ENCODE measurements at places on chromosomes 12 and 14.
A peak's percentile ranks its signal among the peaks of the same experiment; 100 is the strongest.

DNA sequence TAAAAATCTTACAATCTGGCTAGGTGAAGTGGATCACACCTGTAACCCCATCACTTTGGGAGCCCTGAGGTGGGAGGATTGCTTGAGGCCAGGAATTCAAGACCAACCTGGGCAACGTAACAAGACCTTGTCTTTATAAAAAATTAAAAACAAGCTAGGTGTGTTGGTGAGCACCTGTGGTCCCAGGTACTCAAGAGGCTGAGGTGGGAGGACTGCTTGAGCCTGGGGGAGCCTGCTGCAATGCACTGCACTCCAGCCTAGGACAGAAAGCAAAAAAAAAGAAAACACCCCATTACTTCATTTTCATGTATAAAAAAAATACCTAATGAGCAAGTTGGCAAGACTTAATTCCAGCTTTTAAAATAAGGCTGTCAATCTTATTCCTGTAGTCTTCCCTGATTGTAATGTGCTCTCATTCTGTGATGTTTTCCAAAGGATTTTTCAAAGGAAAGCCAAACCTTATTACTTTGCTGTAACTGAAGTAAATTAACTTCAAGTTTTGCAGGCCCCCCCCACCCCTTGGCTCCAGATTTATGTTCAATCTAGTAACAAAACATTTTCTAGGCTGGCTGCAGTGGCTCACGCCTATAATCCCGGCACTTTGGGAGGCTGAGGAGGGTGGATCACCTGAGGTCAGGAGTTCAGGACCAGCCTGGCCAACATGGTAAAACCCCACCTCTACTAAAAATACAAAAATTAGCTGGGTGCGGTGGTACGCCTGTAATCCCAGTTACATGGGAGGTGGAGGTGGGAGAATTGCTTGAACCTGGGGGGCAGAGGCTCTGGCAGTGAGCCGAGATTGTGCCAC is 3.3 kb upstream of the ZCCHC8 start:
- DNase-seq: no peak

DNA sequence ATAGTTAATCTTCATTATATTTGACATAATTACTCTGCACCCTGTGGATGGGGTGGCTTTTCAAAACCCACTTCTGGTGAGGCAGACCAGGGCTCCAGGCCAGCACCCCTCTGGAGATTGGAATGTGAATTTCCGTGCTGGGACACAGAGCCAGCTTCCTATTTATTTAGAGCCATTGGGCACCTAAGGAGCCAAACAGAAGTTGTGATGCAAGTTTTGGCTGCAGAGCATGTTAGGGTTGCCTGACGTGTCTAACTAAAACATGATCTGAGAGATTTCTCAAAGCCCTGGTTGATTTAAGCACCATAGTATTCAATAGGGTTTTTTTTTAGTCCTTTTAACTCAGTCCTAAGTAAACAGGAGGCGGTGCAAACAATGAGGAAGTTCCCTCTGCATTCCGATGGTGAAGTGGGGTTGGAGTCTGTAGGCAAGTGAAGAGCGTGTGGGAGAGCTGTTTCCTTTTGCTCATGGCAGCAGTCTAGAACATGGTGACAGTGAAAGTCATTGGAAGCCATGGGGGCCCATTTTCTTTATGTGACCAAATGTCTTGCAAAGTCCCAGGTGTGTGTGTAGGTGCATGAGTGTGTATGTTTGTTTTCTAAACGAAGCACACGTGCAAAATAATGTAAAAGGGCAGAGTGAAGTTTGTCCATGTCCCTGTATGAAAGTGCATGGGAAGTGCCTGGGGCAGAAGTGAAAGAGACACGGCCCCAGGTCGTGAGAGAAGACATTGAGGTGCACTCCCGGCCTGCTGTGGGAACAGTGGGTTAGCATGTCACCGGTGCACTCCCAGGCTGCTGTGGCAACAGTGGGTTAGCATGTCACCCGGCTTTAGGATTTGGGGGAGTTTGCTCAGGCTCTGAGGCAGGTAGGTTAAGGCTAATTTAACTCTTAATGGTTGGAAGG is 117.7 kb downstream of the PRKCH start:
- no peak for DNase-seq

GRCh38 chr12:110670161-110670701 is 18.7 kb downstream of the HVCN1 start:
- DNase-seq: no peak

DNA sequence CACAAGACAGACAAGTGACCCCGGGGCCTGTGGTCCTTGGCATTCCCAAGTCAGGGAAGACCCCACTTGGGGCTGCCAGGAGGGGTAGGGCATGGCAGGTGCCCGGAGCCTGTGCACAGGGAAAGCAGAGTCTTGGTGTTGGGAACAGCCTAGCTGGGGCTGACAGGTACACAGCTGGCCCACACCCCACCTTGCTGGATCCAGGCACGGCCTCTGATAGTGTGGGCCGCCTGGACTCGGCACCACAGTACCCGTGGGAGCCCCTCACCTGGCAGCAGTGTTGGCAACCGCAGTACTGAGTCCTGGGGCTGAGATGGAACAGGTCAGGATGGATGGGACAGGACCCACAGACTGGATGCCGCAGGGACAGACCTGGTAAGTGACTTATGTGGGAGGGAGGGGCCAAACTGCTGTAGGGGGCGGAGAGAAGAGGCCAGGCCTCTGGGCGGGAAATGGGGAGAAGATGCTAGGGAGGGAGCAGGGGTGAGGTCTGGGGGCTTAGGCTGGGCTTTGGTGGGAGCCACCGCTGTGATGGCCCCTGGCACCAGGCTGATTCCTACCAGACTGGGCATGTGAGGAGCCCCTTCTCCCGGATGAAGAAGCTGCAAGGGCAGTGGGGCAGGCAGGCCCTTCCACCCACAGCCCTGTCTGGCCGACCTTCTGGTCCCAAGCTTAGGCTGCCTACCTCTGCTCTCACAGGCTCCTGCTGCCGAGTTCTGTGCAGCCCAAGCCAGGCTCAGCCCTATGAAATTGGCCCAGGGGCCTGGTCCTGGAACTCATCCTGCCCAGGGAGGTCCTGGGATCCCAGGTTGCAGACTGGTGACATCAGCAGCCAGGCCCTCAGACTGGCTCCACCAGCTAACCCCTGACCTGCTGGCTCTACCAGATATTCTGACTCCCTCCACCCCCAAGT is at the start of gene TGM1:
Gene TGM1, minus strand, starts transcription at position 357 of the 913 bp plus-strand sequence. CDS start 825 bp downstream, outside the sequence.
- DNase-seq: no peak

- DNase-seq: no peak
These were observed 279.3 kb downstream of the DUSP6 start for GRCh38 chr12:89073027-89073398.

DNA sequence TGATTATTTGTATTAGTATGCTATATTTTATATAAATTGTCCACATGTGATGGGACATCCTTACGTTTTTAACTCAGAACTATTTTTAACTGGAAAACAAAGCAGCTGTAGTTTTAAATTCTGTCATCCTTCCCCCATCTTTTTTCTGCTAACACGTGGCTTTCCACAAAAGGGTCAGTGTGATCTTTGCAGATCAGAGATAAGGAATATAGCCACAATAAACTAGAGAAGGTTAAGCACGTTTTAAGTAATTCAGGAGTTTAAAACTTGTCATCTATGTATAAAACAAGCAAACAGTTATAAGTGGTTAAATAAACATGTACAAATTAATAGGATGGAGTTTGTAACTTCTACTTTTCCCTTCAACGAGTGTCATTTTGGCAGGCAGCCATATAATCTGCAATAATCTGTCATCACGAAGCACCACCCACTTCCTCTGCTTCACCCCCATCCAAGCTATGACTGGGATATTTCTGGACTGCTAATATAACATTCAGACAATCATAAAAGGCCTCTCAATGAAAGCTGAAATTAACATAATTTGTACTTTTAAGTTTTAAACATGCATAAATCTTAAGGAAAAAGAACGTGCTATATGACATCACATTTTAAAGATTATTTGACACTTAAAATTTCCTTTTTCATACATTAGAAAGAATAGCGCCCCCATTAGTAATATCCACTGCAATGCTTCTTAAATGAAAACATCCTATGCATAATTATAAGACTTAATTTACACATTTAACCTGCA is 15.3 kb downstream of the TAOK3 start:
- peak; percentile 19 for DNase-seq

- DNase-seq: no peak
These were observed 7.4 kb downstream of the CLEC14A start for GRCh38 chr14:38248321-38249028.

GRCh38 chr12:52745554-52745953 is 31.6 kb downstream of the KRT76 start:
- DNase-seq: no peak

DNA sequence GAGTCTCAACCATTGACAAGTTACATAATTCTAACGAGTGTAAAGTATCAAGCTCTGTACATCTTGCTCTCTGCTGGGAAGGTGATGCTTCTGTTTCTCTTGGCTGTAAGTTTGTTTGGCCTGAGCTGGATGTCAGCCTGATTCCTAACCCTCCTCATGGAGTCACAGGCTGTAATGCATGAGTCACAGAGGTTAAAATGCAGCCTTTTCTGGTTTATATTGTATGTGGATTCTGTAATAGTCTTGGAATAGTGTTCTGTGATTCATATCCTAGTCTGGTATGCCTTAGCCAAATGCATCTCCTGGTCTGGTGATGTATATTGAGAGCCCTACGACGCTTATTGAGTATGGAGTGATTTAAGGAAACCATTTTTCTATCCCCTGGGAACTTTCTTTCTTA is 104.5 kb upstream of the FRMD6 start:
- no peak for DNase-seq

GRCh38 chr12:761256-761655 is 8.9 kb downstream of the WNK1 start:
- DNase-seq: no peak

GRCh38 chr12:3342051-3342450 is 149.0 kb upstream of the PRMT8 start:
- no peak for DNase-seq

DNA sequence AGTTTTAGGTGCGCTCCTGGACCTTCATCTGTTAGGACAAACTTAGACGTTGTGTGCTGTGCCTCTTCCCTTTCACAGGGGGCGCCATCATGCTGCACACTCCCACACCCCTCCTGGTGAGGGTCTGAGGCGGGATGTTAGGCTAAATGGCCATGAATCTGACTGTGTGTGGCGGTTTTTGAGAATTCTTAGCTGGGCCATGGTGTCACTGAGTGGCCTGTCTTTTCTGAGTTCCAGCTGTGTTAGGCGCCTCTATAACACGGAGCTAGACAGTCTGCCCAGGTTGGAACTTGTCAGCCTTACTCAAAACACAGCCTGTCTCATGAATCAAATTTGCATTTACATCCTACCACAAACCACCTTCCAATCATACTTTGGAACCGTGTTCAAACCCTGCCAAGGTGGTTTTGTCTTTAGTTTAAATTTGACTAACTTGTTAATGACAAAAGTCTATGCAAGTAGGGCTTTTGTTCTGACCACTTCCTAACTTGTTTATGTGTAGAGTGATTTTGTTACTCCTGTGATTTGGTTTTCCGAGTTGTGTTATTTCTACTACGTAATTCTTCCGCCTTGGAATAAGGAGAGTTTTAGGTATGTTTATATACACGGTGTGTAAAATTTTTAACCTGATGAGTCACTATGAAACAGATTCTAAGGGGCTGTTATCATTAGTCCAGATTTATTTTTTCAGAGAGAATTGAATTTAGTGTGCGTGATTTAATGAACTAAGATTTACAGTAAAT is 19.6 kb downstream of the ACVR1B start:
- no peak for DNase-seq

DNA sequence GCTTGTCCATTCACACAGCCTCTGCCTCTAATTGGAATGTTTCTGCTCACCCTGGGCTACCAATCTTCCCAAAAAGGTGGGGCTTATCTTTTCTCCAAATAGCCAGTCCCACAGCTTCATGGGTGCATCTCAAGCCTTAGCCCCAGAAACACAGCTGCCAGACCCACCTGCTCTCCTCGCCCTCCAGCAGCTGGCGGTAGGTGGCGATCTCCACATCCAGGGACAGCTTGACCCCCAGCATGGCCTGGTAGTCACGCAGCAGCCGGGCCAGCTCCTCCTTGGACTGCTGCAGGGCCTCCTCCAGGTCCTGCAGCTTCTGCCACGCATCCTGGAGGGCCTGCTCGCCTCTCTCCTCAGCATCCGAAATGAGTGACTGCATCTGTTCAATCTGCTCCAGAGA is 11.1 kb downstream of the KRT77 start:
- no peak for DNase-seq

DNA sequence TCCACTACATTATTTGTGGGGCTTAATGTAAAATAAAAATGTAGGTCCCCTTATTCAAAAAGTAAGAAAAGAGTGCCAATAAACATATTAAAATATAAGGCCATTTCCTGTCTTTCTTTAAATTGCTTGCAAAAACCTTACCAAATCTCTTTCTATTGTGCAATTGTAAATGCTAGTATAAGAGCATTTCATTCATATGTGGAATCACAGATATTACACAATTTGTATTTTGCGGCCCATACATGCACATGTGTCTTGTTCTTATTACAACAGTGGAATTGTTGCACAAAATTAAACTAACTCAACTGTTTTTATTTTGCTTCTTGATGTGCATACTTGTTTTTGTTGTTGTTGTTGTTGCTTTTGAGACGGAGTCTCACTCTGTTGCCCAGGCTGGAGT is 20.1 kb upstream of the CRADD start:
- DNase-seq: no peak

DNA sequence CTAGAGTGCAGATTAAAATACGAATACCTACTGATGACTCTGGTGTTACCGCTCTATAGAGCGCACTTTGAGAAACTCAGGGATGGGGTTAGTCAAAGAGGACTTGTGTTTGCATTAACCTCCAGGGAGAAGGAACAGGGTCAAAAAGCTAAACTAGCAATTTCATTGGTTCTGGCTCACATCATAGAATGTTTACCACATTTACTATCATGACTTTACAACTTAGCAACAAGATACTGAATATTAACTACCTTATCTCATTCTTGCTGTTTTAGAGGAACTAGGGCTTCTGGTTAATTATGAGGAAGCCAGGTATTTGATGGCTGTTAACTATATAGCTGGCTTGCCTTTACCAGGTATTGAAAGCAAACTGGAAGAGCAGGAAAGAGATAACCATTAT is 12.8 kb downstream of the LGALS3 start:
- DNase-seq: no peak

DNA sequence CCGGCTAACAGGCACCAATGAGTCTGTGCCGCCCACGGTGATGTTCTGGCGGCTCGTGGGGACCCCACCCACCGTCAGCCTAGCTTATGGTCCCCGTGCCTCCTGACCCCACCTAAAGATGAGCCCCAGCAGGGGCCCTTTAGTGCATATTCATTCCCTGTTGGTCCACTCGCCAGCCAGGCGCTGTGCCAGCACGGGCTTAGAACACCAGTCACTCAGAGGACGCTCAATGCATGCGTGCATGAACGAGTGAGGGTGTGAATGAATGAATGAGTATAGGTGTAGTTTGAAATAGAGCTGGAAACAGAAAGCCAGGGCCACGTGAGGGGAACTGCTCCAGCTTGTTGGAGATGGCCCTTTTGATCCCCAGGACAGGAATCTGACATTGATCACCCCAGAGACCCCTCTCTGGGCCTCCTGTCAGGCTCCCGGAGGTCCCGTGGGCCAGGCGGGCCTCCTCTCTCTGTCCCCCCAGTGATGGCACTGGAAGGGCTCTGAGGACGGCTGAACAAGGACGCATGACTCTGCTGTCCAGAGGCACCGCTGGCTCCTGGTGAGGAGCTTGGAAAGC is 193.9 kb upstream of the C14orf180 start:
- DNase-seq: no peak

- DNase-seq: no peak
These were observed 220.7 kb downstream of the NOVA1 start for GRCh38 chr14:26377150-26377549.

Measured in activated CD8-positive, alpha-beta memory T cell treated with anti-CD3 and anti-CD28 coated beads for 4 hours (primary cell).